Naive B cell (primary cell): ENCODE measurements at places on chromosomes 3 and 15.

- no peak for DNase-seq
These were observed 19.8 kb upstream of the SOX2 start for GRCh38 chr3:181691901-181692300.

DNA sequence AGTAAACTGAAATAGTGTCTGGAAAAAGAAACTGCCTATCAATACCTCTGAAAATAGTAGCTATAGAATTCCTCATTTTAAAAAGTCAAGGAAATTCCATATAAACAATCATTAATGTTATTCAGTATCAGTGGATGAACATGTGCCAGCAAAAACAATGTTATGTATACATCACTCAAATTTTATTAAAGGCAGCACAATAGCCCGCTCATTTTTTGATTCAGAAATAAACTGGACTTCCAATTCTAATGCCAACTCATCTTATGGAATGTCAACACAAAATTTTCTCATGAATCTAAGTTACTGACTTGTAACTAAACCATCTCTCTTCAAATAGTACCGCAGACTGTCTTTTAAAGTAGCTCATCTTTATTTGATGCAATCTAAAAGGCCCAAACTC lies 19.0 kb downstream of the THBS1 start:
- DNase-seq = no peak

- DNase-seq = no peak
These were observed 30.3 kb upstream of the PSMD6 start for GRCh38 chr3:64053581-64053980.

GRCh38 chr3:161950318-161950868 lies 453.8 kb downstream of the OTOL1 start:
- DNase-seq = no peak

GRCh38 chr3:42901073-42901415 lies 4.9 kb upstream of the ZNF662 start:
- no peak for DNase-seq

DNA sequence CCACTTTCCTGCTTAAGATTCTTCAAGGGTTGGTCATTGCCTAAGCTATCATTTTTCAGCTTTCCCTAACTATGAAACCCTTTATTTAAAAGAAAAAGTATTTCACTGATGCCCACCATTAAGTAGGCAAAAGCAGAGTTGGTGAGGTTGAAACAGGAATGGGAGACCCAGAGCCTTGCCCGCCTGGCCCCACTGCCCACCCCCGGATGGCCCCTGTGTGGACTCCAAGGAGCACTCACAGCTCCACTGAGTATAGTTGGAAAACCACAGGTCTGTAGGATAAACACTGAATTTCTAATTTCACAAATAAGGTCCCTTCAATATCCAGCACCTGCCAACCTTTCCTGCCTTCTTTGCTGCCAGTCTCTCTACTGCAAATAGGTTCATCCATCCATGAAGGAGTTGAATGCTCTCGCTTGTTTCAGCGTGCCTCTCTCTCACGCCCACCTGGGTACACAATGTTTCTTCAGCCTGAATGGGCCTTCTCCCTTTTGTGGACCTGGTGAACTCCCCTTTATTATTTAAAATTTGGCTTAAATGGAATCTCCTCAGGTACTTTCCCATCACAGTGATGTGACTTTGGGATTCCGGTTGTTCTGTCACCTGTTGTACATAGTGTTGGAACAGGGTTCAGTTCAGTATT lies 8.7 kb upstream of the ACAP2 start:
- no peak for DNase-seq

DNA sequence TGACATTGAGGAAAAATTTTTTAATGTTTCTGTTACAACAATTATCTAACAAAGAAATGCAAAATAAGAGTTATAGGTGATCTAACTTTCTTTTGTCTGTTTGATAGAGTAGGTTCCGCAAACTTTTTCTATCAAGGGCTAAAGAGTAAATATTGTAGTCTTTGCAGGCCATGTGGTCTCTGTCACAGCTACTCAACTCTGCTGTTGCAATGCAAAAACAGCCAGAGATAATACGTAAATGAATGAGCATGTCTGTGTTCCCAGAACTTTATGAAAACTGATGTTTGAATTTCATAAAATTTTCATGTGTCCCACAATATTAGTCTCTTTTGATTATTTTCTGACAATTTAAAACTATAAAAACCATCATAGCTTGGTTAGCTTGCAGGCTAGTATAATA lies 73.3 kb downstream of the SLC24A1 start:
- DNase-seq = no peak

- no peak for DNase-seq
These were observed 30.5 kb upstream of the NOX5 start for GRCh38 chr15:68983961-68984481.

DNA sequence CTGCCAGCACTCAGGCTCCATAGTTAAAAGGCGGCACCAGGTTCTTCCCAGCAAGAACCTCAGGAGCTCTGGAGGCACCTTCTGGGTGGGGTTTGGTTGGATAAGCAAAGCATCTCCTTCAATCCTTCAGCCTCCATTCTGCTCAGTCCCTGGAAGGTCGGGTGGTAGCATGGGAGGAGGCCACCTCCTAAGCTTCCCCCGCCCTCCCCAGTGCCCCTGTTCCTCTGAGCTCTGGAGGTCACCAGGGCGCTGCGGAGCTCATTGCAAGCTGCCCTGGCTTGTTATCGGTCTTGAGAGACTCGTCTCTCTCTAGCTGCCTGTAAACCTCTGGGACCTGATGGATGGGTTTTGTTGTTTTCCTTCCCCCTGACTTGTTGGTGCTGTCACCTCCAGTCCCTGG lies 124.8 kb downstream of the RPLP1 start:
- no peak for DNase-seq

GRCh38 chr3:188518416-188518815 lies 364.5 kb downstream of the LPP start:
- DNase-seq = no peak

- peak; percentile 77 for DNase-seq
These were observed 37.3 kb downstream of the STARD5 start for GRCh38 chr15:81286621-81287121.

DNA sequence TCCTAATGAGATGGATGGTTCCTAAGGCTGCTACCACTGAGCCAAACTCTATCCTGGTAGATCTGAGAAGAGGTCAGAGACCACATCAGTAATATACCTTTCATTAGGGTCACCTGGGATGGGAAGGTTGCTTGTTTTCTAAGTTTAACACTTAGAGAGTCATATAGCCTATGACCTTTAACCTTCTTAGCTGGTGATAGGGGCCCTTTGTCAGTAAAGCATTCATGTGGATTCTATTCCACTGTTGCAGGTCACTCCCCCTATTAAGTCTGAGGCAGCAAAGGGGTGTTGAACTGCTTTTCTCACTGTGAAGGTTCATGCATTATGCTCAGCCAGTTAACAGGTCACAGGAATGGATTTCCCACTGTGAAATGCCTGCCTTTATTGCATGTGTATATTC lies 6.1 kb upstream of the ZNF609 start:
- DNase-seq = no peak

DNA sequence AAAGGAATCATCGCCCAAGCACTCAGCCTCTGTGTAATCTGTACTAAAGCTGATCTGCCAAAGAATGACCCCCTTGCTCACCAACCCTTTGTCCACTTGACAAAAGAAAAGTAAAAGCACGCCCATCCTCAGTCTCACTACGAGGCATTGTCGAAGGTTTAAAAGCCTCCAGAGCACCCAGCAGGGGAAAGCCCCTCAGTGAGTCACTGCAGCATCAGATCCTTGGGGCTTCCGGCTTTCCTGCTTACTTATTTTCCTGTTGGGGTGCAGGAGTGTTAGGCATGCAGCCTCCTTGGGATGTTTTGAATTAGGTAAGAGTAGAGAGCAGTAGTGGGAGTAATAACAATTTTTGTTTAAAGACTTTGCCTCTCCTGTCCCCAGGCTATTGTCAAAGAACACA lies 216.1 kb downstream of the MTHFS start:
- DNase-seq = no peak

DNA sequence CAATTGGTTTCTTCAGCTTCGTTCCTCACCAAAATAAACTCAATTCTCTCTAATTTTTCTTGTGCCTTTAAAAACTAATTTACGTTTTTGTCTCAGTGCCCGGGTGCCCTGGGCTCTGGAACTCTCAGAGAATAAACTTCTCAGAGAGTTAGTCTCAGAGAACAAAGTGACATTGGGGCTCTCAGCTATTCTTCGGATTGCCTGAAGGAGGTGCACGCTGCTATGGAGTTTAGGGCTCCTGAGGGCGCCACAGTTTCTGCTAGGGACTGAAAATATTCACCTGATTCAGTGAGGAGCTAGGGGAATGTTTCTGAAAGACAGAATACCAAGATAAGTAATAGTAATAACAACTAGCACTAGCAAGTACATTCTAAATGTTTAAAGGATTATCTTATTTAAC lies 22.7 kb downstream of the ZIC4 start:
- DNase-seq = no peak

- DNase-seq = no peak
These were observed 69.3 kb downstream of the CDC25A start for GRCh38 chr3:48118928-48119327.

DNA sequence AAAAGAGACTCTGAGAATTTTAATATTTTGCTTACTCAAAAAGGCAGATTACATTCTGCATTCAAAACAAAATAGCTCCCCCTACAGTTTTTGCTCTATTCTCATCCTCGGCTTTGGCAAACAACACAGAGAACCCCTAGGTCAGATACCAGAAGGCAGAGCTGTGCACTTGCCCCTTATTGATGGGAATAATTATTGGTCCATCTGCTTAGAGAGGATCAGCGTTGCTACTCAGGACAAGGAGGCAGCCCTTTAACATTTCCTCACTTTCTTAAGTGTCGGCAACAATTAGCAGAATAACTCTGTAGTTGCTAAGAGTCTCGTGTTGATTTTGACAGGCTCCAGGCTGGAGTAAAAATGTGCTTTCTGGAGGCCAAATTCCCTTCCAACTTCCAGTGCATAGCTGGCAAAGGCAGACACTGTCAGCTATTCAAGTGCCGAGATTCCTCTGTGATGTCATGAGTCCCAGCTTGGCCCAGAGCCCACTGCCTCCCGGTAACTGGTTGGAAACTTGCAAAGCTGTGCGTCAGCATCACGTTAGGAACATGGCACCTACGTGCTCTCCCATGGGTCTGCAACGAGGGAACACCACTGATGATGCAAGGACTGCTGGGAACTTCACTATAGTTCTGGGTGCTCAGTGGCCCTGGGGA lies 482.7 kb upstream of the ADAMTS9 start:
- no peak for DNase-seq

GRCh38 chr3:115859002-115859807 lies 235.9 kb downstream of the GAP43 start:
- DNase-seq = no peak

GRCh38 chr15:38266247-38266986 lies 13.8 kb downstream of the SPRED1 start:
- DNase-seq = no peak

- no peak for DNase-seq
These were observed 36.5 kb downstream of the MGLL start for GRCh38 chr3:127785711-127786265.

DNA sequence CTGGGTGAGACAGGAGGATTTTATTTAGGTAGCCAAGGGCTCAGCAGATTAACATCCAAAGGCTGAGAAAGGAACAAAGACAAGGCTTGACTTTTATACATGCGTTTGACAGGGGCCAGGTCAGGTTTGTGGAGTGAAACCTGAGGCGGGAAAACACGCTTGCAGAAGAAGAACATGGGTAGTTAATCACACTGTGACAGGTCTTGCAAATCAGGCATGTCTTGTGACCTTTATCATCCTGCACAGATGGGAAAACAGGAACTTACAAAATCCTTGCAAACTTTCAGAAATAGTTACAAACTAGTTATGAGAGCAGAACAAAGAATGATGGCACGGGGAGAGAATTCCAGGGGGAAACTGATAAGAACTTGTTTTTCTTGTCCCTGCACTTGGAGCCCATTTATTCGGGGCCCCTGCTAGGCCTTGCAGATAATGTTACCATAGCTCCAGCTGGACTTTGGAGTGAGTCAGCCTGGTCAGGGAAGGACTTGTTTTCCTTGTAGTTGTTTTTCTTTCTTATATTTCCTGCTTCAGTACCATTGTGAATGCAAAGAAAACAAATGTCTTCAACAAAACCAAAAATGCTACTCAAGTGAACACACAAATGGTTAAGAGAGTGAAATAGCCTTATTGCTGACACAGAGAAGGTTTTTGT lies 965.9 kb upstream of the ROBO1 start:
- DNase-seq = no peak

DNA sequence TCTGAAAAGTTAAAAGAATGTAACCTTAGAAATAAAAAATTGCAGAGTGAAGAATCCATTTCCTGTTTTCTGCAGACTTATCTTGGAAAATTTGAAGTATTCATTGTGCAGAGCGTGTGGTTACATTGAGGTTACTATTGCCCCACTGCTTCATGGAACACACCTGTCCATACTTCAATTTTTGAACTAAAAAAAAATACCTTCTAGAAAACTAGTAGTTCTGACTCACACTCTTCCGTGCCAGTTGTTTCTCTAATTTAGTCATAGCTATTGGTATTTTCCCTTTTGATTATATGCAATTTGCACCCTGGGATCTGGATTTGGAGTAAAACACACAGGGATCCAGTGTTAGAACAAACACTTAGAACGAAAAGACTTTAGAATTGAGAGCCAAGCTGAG lies 111.8 kb upstream of the LYSMD4 start:
- DNase-seq = no peak

DNA sequence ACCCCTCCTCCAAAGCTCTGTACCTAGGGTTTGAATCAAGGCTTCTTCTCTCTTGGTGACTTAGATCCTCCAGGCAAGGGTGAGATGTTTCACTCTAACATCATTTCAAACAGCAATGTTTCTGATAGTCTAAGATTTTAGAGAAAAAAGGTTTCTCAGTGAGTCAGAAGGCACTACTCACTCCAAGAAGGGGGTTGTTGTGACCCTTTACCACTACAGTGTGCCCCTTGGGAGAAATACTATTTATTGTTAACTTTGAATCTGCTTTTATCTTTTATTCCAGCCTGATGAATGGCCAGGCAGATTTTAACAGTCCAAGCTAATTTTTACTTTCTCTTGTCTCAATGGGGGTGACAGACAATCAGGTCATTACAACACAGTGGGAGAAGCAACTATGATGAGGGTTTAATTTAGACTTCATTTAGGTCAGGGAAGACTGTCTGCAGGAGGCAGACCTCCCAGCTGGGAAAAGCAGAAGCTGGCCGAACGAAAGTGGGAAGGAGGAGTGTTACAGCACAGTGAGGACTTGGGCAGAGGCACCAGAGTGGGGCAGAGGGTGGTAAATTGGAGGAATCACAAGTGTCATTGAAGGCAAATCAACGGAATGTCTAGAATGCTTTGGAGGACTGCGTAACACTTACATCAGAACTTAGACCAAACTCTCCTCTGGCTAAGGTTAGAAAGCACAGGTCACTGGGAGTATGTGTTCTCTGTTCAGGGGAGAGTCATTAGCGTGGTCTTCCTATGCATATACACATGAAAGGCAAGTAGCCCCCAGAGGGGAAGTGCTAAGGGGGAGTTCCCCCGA lies 21.2 kb downstream of the ZNF860 start:
- no peak for DNase-seq

DNA sequence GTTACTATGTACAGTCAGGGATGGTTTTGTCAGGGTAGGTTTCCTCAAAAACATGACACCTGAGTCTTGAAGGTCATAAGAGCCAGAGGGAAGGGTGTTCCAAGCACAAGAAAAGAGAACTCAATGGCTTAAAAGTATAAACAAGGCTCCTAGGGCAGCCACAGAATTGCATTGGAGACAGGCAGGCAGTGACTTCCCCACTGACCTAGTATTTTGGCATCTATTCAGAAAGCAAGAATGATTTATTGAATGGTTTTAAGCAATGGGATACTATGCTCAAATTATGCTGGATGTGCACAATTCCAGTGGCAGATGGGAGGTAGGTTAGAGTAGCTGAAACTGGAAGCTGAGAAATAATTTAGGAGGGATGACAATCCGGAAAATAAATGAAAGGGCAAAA lies 54.0 kb downstream of the TSC22D2 start:
- DNase-seq = no peak

- DNase-seq = no peak
These were observed 223.0 kb downstream of the PDZRN3 start for GRCh38 chr3:73401616-73402279.
